ENCODE measurements at places on chromosomes 1 and 21.

- DNase-seq = no peak
Measured at GRCh38 chr1:115135681-115136080, 46.4 kb upstream of the TSPAN2 start.

DNA sequence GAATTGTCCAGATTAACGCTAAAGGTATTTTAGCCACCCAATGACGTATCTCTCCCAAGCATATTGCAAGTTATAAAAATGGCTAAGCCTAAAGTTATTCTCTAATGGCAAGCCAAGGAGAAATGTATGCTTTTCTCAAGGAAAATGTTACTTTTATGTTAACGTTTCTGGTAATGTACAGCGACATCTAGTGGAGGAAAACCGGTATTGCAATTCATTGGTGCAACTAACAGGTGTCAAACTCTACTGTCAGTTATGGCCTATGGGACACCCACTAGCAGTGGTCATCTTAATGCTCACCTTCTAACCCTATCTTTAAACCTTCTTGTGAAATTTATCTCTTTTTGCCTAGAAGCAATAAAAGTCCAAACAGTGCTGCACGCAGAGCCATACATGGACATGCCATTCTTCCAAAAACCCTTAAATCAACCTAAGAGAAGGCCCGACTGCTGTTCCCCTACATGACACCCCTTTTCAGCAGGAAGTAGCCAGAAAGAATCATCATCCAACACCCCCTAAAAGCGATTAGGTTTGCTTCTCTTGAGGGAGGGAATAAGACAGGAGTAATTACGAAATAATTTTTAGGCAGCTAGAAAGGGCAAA lies 68.7 kb upstream of the LRIF1 start:
- no peak for DNase-seq

DNA sequence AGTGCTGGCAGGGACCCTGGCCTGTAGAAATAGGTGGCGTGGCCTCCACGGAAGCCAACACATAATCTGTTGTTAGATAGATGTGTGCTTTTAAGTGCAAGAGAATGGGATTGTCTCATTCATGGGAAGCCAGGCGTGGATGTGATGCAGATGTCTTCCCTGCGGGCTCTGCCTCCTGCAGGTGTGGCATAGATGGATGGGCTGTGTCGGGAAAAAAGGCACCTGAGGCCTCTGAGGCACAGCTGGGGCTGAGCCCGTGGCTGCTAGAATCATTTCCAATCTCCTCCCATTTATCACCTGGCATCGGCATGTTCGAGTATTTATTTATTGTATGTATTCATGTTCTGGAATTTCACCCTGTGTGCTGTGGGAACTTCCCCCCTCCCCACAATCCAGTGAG lies 353.4 kb upstream of the AJAP1 start:
- DNase-seq = no peak

DNA sequence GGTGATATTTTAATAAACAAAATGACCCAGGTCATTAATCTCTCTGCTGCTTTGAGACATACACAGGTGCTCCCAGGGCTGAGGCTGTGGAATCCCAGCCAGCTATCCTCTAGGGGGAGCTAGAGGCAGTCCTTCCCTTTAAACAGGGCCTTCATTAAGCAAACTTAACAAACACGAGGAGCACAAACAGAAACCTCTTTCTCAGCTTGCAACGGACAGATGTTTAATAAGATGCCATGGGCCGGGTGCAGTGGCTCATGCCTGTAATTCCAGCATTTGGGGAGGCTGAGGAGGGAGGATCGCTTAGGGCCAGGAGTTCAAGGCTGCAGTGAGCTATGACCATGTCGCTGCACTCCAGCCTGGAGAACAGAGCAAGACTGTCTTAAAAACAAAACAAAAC lies 106.7 kb downstream of the HIVEP3 start:
- DNase-seq = peak; percentile 42

- no peak for DNase-seq
Measured at GRCh38 chr1:234660536-234661316, 50.7 kb upstream of the IRF2BP2 start.

- no peak for DNase-seq
Measured at GRCh38 chr1:241482761-241483250, 36.7 kb downstream of the FH start.

- DNase-seq = no peak
Measured at GRCh38 chr1:4084048-4084431, 184.0 kb upstream of the C1orf174 start.

GRCh38 chr1:171868217-171868803 lies 27.0 kb downstream of the DNM3 start:
- no peak for DNase-seq

- DNase-seq = no peak
Measured at GRCh38 chr1:247841796-247842195, at the start of gene OR11L1. Gene OR11L1, minus strand, starts transcription at chr1:247841896. Its CDS starts 0 bp downstream, at chr1:247841896.

- DNase-seq = no peak
Measured at GRCh38 chr1:47189844-47190508, at the start of gene PDZK1IP1. Gene PDZK1IP1, minus strand, starts transcription at chr1:47190036. Its CDS starts 104 bp downstream, at chr1:47189932.

- DNase-seq = no peak
Measured at GRCh38 chr1:70778056-70778762, 269.4 kb downstream of the PTGER3 start.

- no peak for DNase-seq
Measured at GRCh38 chr1:15722836-15723532, 13.1 kb upstream of the SLC25A34 start.

- no peak for DNase-seq
Measured at GRCh38 chr1:33265780-33266605, 9.7 kb downstream of the ZNF362 start.

GRCh38 chr1:69491416-69491815 lies 76.3 kb upstream of the LRRC7 start:
- DNase-seq = no peak

DNA sequence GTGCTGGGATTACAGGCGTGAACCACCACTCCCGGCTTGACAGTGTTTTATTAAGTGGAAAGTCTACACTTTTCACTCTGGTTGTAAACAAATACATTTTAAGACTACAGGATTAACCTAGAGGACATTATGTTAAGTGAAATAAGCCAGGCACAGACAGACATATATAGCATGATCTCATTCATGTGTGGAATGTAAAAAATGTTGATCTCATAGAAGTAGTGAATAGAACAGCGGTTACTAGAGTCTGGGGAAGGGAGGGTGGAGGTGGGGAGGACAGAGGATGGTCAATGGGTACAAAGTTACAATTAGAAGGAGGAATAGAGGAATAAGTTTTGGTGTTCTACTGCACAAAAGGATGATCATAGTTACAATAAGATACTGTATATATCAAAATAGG lies 16.9 kb downstream of the CTH start:
- DNase-seq = no peak

- no peak for DNase-seq
Measured at GRCh38 chr1:99551812-99552614, 93.9 kb upstream of the PALMD start.

GRCh38 chr1:31579374-31579773 lies 3.1 kb downstream of the TINAGL1 start:
- DNase-seq = no peak

- no peak for DNase-seq
Measured at GRCh38 chr1:47934243-47934805, 62.9 kb downstream of the TRABD2B start.

DNA sequence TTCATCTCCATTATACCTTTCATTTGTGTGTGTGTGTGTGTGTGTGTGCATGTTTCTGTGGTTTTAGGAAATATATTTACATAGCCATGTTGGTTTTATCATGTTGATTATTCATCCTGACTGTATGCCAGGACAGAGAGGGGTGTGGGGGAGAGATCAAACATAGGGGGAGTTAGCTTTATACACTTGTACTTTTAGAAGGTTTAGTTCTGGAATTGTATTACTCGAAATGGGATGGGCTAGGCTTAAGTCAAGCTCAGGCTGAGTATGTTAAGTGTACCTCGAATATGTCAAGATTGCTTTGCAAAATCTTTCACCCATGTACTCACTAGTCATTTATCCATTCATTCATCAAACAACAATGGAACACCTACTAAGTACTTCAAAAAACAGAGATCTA lies 123.3 kb downstream of the HMCN1 start:
- no peak for DNase-seq

GRCh38 chr1:28950449-28950848 lies 36.1 kb downstream of the EPB41 start:
- DNase-seq = no peak

- DNase-seq = no peak
Measured at GRCh38 chr1:11546456-11546855, 67.5 kb downstream of the DISP3 start.

DNA sequence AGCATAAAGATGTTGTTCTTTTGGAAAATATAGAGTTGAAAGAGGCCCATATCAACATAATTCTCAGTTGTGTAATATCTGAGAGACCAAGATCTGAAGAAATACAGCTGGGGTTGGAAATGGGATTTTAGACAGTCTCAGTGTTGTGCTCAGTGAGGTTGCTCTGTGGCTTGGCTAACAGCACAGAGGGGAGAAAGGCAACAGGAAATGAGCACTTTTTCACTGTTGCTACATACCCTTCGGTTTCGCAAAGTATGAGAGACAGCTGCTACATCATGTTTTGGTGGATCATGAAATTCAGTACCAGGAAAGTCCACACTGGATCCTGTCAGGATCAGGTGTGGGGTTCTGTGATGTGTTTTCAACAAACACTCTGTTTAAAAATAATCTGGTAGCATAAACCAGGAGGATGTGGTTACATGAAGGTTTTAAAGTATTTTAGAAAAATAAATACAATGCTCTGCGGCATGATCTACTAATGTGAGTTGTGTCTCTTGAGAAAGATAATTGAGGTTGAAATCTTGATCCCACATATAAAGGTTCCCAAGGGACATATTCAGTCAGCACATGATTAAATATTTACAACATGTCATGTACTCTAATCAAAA lies 7.0 kb upstream of the GPR88 start:
- DNase-seq = no peak

DNA sequence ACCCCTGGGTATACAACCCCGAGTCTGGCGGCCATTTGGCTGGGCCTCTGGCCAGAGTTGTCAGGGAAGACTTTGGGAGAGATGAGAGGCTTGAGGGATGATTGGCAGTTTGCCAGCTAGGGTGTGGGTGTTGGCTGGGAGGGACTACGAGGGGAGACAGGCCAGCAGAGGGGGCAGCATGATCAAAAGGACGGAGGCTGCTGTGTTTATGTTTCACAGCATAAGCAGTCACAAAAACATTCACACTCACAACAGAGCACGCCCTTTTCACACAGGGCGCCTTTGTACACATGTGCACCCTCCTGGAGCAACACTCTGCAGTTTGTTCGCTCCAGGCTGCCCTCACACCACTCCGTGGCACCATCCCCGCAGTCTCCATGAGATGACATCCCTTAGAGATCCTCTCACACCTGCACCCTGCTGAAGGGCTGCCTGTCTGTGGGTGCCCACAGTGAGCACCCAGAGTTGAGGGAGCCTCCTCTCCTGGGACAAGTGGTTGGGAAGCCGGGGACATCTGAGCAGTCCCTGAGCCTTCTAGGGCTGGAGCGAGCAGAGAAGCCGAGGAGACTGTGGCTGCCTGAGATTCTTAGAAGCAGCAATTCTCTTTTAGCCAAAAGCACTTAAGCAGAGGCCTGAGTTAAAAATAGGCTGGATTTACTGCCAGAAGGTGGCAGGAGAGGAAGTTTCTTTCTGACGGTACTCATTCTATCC lies 15.4 kb downstream of the EFNA3 start:
- no peak for DNase-seq
